ENCODE measurements at places on chromosomes 12 and 14.

DNA sequence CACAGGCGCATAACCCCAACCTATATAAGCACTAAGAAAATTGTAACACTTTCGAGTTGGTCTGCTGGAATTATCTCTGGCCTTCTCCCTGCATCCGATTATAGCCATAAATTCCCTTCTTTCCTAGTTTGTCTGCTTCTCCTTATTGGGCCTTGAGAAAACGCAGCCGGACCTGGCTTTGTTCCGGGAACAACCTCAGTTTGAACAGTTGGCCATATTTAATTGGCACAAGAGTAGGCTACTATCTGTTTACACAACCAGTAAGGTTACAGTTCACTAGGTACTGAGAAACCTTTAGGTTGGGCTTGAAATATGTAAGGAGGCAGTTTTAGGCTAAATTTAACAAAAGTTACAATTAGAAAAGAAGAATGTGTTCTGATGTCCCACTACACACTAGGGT, 176.1 kb downstream of the IPO8 start:
- no peak for DNase-seq

- no peak for DNase-seq
These were observed 22.4 kb downstream of the ISCA2 start for GRCh38 chr14:74515891-74516412.

- no peak for DNase-seq
These were observed 13.8 kb downstream of the CLBA1 start for GRCh38 chr14:104999361-104999760.

DNA sequence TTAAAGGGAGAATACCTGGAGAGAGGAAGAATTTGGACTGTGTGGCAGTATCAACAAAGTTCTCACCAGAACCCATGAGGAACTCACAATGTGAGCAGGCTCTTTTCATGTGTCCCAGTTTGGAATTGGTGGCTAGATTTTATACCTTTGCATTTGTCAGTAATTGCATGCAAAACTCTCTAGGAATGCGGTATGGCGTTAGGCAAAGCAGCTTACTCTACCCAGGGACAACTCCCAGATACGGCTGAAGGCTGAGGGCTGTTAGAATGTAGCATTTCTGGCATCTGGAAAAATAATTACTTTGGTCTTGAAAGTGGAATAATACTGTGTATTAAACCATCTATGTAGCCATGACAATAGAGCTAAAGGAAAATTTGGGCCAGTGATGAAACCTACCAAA, 635.5 kb downstream of the SLC16A7 start:
- DNase-seq: no peak
